Activated CD8-positive, alpha-beta T cell treated with anti-CD3 and anti-CD28 coated beads for 36 hours (primary cell): ENCODE measurements at places on chromosomes 1 and 21. TPM values are rescaled to one million over a fixed set of nuclear protein-coding genes. Genes with fewer than 3 reads are reported as not detected.

The OR6K3 gene
- total RNA-seq = not detected

The PTGFR gene
- total RNA-seq = not detected

DNA sequence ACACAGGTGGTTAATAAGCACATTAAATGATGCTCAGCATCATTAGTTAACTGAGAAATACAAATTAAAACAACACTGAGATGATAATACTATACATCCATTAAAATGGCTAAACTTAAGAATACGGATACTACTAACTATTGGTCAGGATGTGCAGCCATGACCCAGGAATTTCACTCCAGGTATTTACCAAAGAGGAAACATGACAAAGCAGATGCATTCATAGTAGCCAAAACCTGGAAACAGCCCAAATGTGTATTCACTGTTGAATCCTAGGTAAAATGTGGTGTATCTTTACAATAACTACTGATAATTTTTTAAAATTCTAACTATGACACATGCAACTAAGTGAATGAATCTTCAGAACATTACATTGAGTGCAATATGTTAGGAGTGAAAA lies 73.0 kb downstream of the PTPRC start:
- peak overlapping the region; percentile 49 for H3K27ac ChIP-seq
- DNase-seq = no peak
- no peak overlapping the region for H3K4me3 ChIP-seq
- H3K4me1 ChIP-seq = peaks cover 47% of the 10 kb centered on the region
- H3K27me3 ChIP-seq = no peaks in the 10 kb centered on the region

- no peaks in the 10 kb centered on the region for H3K36me3 ChIP-seq
- peak within 1 kb of the TSS; percentile 33 for H3K4me3 ChIP-seq
- H3K27me3 ChIP-seq = peaks cover 16% of the 10 kb centered on the region
- H3K4me1 ChIP-seq = peaks cover 4% of the 10 kb centered on the region
- DNase-seq = peak; percentile 60
Observed at GRCh38 chr1:6260961-6261614, at the start of gene GPR153. Gene GPR153, minus strand, starts transcription at chr1:6261098. Its CDS starts 6,193 bp downstream, at chr1:6254905.

DNA sequence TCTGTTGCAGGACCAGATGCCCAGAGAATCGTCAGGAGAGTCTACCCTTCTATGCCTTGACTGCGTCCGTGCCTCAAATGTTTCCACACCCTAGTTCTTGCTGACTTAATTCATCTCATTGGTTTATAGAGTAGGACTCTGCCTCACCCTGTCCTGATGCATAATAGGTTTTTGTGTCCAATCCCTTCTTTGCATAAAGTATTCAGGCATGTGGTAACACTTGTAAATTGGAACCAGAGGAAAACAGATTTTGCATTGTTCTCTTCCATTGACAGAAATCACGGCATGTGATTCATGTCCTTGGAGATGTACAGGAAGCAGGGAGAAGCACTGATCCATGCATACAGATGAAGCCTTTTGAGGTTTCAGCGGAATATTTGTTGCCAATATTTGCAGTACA lies 29.5 kb downstream of the PLPPR5 start:
- H3K36me3 ChIP-seq = no peaks in the 10 kb centered on the region
- no peak overlapping the region for H3K27ac ChIP-seq
- H3K4me1 ChIP-seq = no peaks in the 10 kb centered on the region
- no peak for DNase-seq
- no peaks in the 10 kb centered on the region for H3K27me3 ChIP-seq

DNA sequence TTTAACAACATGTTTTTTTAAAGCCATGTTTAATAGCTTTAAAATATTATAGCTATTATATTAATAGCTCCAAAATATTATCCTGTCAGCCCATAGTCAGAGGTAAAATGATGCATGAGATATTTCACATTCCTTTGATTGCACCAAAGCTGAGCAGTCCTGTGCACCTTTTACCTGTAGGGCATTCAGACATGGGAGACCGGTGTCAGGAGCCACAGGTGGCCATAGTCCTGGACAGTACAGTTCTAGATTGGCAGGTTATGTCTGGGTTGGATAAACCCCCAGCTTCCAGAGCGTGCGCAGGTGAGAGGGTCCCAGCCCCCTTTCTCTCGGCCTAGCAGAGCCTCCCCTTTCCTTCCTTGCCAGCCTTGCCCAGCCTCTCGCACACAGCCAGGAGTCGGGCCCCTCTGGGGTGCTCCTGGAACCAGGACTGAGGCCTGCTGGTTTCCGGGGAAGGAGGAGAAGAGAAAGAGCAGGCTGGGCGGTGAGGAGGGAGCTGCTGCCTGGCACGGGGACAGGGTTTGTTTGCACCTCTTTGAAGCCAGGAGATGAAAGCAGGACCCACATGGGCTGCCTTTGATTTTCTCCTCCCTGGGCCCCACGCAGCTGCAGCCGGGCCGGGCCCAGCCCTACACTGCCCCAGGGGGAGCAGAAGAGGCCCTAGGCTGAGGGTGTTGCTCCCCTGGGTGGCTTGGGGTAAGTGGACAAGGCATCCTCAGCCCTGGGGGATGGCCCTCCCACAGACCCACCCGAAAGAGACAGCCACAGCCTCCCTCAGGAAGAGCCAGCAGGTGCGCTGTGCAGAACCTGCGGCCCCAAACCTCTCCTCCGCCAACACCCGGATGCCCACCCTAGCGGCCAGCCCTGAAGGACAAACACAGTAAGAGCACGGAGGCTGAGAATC lies 75.2 kb upstream of the TARDBP start:
- H3K4me3 ChIP-seq = no peak overlapping the region
- no peaks in the 10 kb centered on the region for H3K36me3 ChIP-seq
- peaks cover 41% of the 10 kb centered on the region for H3K4me1 ChIP-seq
- no peak overlapping the region for H3K27ac ChIP-seq
